ENCODE measurements at places on chromosomes 16 and 17.

GRCh38 chr17:79721993-79722671, 8.6 kb upstream of the ENPP7 start:
- H3K27me3 ChIP-seq, result no peaks in the 10 kb centered on the region
- H3K27ac ChIP-seq, result no peak overlapping the region
- no peak overlapping the region for H3K4me3 ChIP-seq

DNA sequence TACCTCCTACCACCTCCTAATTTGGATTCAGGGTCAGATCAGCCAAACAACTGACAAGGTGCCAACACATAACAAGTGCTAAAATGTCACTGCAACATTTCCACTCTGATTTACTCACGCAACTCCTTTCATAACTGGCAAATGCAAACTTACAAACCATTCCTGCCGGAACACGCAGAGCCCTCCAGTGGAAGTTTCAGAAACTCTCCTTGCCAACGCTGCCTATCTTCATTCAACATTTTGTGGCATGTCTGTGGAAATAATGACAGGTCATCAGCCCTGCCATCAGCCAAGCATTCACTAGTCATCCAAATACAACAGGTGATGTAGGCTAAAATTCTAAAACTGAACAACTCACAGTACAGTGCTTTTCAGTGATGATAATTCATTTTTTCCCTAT, 37.7 kb upstream of the OR3A1 start:
- no peaks in the 10 kb centered on the region for H3K4me1 ChIP-seq
- H3K36me3 ChIP-seq, result no peaks in the 10 kb centered on the region
- no peak overlapping the region for H3K27ac ChIP-seq
- no peaks in the 10 kb centered on the region for H3K27me3 ChIP-seq

- H3K27ac ChIP-seq, result no peak overlapping the region
- H3K4me3 ChIP-seq, result no peak overlapping the region
- no peaks in the 10 kb centered on the region for H3K4me1 ChIP-seq
- no peaks in the 10 kb centered on the region for H3K36me3 ChIP-seq
- DNase-seq, result no peak
These were observed 100.4 kb downstream of the COPRS start for GRCh38 chr17:31758646-31759045.

GRCh38 chr17:60535382-60536279, 9.6 kb upstream of the APPBP2 start:
- no peak overlapping the region for H3K4me3 ChIP-seq
- H3K27ac ChIP-seq, result no peak overlapping the region
- H3K36me3 ChIP-seq, result no peaks in the 10 kb centered on the region
- no peaks in the 10 kb centered on the region for H3K27me3 ChIP-seq

DNA sequence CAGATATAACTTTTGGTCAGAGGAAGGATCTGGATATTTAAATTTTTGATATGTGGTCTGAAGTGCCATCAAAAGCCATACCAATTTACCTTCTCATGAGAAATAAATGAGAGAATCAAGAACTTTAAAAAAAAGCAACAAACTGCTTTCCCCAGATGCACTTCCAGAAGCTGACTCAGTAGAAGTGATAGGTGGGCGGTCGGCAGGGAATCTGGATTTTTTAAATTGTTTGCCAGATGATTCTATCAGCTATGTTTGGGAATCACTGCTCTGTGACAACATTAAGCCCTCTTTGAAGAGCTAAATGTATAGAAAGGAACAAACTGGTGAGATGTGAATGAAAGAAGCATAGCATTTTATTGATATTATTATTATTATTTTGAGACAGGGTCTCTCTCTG, 19.2 kb downstream of the CDH3 start:
- H3K27ac ChIP-seq, result no peak overlapping the region
- no peaks in the 10 kb centered on the region for H3K36me3 ChIP-seq
- no peak for DNase-seq

DNA sequence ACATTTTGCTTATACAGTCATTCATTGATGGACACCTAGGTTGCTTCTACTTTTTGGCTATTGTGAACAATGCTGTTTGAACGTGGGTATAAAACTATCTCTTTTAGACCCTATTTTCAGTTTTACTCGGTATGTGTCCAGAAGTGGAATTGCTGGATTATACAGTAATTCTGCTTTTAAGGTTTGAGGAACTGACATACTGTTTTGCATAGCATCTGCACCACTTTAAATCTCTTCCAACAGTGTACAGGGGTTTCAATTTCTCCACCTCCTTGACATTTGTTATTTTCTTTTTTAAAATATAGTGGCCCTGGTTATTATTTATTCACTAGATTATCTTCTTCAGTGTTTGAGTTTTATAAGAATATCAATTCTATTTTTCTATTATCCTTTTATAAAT, 116.9 kb downstream of the USP22 start:
- no peaks in the 10 kb centered on the region for H3K27me3 ChIP-seq
- no peaks in the 10 kb centered on the region for H3K4me1 ChIP-seq
- no peak overlapping the region for H3K27ac ChIP-seq
- DNase-seq, result no peak
- no peak overlapping the region for H3K4me3 ChIP-seq
- H3K36me3 ChIP-seq, result no peaks in the 10 kb centered on the region

DNA sequence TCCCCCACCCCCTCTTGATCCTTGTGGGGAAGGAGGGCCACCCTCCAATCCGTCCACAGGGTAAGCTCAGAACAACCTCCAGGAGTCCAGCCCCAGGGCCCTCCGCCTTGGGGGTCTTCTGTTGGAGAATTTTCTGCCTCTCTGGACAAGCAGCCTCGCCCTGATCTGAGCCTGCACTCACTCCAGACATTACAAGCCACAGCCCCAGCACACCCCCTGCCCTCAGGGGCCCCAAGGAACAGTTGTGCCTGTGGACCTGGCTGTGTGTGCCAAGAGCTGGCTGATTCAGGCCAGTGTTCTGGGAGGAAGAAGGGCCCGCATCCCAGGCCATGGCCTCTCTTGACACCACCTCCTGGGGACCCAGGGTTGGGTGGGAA, 477 bp upstream of the ARHGAP27 start:
- H3K27ac ChIP-seq, result no peak overlapping the region
- no peak for DNase-seq
- no peaks in the 10 kb centered on the region for H3K27me3 ChIP-seq
- peaks cover 15% of the 10 kb centered on the region for H3K4me1 ChIP-seq

DNA sequence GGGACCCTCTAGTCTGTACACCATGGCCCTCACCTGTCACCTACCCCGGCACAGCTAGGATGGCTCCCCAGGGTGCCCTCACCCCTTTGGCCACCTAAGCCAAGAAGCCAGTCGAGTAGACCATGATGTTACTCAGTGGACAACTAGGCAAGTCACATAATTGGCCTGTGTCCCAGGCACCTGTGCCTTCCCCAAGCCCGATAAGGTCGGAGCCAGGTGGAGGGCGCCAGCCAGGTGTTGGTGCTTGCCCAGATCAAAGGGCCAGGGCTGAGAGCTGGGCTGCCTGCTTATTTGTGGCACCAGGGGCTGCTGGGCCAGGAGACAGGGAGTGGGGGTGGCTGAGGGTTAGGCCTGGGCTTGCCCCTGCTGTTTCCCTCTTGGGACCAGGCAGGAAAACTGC, 16.8 kb downstream of the SPNS2 start:
- no peaks in the 10 kb centered on the region for H3K36me3 ChIP-seq
- no peak overlapping the region for H3K27ac ChIP-seq
- no peak overlapping the region for H3K4me3 ChIP-seq
- H3K27me3 ChIP-seq, result no peaks in the 10 kb centered on the region
- H3K4me1 ChIP-seq, result no peaks in the 10 kb centered on the region
